Muscle of leg (tissue), 16 donors: ENCODE measurements at places on chromosomes 13 and 19. TPM values are rescaled to one million over a fixed set of nuclear protein-coding genes. Genes with fewer than 3 reads are reported as not detected.

The NLRP11 gene
- total RNA-seq: not detected

The TMEM255B gene
- 1.9 TPM for total RNA-seq

The TIMM29 gene
- total RNA-seq: 19.5 TPM

The SULT2A1 gene
- total RNA-seq: not detected

The CEBPA gene
- total RNA-seq: 7.4 TPM

The SPHK2 gene
- 4.1 TPM for total RNA-seq

The CEP89 gene
- 12.1 TPM for total RNA-seq

The SCAMP4 gene
- 14.9 TPM for total RNA-seq

The PODNL1 gene
- 0.09 TPM for total RNA-seq

The SERP2 gene
- total RNA-seq: 5.7 TPM

The KDM4B gene
- total RNA-seq: 8.1 TPM

The CDX2 gene
- not detected for total RNA-seq

The CEACAM7 gene
- not detected for total RNA-seq

The ZNF93 gene
- 10.5 TPM for total RNA-seq

The FOSB gene
- total RNA-seq: 54.9 TPM

The SYNGR4 gene
- not detected for total RNA-seq

The EMC10 gene
- total RNA-seq: 84.2 TPM

The LAIR1 gene
- 5.3 TPM for total RNA-seq

The RNF17 gene
- not detected for total RNA-seq

The SYT5 gene
- total RNA-seq: not detected

The LRRC8E gene
- total RNA-seq: 0.13 TPM

The NLRP4 gene
- total RNA-seq: not detected

The RDH8 gene
- total RNA-seq: not detected

The AP1M2 gene
- total RNA-seq: 0.27 TPM

The MBD3L1 gene
- total RNA-seq: not detected

The ZNF329 gene
- 19.0 TPM for total RNA-seq

The RFPL4A gene
- total RNA-seq: 0.62 TPM

The SIGLECL1 gene
- not detected for total RNA-seq

The ZNF823 gene
- total RNA-seq: 9.1 TPM

The EFNB2 gene
- total RNA-seq: 13.9 TPM

The FOXO1 gene
- total RNA-seq: 11.3 TPM
